Astrocyte of the hippocampus (primary cell): ENCODE measurements at places on chromosomes 16 and 17.

GRCh38 chr17:70629902-70630301 is 460.6 kb downstream of the KCNJ2 start:
- peak; percentile 11 for DNase-seq

DNA sequence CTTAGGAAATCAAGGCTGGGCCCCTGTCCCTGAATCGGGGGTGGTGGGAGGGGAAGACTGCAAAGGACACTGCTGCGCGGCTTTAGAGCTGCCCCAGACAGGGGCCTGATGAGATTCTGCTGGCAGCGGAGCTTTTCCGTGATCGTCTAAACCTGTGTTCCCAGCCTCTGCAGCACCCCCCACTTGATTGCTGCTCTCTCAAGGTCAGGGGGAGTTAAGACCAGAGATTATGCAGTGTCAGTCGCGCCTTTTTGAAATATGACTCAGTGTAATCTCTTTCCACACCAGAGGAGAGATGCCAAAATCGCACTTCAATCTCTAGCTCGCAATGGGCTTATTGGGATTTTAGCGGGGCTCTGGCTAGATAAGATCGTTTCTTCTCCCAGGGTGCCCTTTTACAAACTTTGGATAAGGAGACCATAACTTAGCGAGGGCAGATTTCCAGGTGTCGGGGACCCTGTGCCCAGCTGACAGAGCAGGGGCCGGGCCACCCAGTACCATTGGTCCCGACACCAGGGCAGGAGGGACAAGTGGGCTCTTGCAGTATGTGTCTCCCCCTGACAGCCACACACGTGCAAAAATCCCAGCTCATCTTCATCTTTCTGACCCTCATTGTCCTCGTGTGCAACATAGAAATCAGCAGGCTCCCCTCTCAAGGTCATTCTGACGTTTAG is 87.0 kb downstream of the IRX3 start:
- no peak for DNase-seq

DNA sequence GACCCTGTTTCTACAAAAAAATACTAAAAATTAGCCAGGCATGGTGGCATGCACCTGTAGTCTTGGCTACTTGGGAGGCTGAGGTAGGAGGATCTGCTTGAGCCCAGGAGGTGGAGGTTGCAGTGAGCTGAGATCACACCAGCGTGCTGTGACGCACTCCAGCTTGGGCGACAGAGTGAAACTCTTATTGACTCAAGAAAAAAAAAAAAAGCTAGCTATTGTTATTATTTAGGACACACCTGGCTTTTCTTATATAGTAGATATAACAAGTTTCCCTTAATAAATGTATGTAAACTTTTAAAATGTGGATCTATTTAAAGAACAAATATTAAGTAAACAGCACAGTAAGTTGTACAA is 1.8 kb downstream of the RABEP2 start:
- no peak for DNase-seq

GRCh38 chr16:65476448-65476955 is 354.6 kb upstream of the CDH11 start:
- DNase-seq = no peak
